Effector memory CD4-positive, alpha-beta T cell (primary cell): ENCODE measurements at places on chromosomes 12 and 14.

DNA sequence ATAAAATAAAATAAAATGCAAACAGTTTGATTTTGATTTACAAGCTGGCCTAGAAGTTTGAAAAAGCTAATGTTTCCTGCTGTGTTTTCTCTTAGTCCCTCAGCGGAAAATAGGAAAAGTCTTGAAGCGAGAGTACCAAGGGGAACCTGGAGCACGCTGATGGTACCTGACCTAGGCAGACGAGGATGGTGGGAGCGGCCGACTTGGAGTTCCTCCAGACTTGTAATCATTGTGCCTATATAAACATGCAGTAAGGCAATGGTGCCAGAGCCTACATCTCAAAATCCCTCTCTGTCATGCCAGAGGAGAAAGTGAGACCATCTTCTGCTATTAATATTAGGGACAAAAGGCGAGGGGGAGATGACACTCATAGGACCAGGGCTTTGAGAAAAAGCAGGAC, 371.7 kb downstream of the TMEM132D start:
- no peak for DNase-seq

GRCh38 chr14:64990939-64991338, 4.2 kb downstream of the FNTB start:
- no peak for DNase-seq

DNA sequence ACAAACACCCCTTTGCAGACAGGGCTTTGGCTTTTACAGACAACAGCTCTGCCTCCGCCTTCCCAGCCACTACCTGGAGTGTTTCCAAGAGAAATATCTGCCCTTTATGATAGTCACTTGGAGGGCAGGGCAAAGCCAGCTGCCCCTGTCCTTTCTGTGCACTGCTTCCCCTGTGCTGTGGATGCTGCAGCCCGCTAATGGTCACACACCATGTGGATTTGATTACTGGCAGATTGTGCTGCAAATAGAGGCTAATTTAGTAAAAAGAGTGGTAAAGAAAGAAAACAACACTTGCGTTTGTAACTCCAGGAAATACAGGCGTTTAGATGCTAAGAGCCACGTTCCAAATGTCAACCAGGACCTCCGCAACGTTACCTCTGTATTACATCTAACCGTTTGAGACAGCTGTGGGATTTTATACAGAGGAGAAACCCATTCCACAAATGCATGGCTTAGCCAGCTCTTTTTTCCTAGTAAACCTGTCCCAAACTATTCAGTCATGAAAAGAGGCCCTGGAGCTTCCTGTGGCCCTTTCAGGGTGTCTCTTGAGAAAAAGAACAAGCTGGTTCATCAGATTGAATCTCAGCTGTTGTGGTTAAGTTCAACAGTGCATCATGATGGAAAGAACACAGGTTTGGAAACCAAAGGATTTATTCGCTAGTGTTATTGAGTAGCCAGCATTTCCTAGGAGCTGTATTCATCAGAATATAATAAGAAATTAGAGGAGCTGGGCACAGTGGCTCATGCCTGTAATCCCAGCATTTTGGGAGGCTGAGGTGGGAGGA, 30.1 kb upstream of the PWP1 start:
- no peak for DNase-seq

GRCh38 chr12:2539938-2540337, 254.8 kb upstream of the FKBP4 start:
- DNase-seq: no peak

DNA sequence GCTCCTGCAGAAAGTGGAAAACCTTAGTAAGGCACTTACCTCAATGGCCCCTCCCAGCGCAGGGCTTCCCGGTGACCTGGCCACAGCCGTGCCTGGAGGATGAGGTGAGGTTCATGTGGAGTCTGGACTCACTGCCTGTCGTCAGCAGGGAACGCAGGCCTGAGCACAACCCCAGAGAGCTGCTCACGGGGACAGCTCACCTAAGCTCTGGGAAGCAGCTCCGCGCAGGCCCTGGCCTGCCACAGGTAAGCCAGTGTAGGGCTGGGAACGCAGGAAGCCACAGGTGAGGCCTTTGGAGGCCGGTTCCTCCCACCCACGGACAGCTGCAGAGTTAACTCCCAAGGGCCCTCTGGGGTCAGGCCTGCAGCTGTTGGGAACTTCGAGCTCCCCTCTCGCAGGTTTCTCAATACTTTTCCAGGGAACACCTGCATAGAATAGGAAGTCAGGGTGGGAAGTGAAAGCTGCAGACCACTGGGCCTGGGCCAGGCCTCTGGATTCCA, 32.7 kb downstream of the ANAPC7 start:
- no peak for DNase-seq

DNA sequence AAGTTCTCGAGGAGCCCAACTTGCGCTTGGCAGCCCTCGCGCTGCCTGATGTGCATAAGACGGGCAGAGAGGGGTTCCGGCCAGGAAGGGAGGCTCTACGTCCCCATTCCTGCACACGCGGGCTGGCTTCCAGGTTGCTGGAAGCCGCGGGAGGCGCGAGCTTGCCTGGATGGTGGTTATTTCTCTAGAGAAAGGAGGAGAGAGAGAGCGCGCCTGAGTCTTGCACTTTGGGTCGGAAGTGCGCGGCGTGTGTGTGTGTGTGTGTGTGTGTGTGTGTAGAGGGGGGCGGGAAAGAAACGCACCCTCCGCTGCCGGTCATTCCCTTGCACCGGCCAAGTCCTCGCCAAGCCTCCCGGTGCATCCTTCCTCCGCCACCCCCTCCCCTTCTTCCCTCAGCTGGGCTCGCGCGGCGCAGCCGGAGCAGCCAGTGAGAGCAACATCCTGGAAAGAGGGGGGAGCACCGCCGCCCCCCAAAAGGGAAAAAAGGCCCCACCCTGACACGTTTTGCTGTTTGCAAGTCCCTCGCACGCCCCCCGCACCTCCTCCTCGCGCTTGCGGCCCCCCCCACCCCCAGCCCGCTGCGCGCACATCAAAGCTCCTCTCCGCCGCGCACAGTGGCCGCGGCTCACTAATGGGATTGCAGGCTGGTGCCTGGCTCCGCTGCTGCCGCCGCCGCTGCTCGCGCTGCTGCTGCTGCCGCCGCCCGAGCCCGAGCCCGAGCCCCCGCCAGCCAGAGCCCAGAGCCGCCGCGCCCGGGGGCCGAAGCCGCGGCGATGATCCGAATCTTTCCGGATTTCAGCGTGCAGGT, 4.4 kb upstream of the NPAS3 start:
- DNase-seq: no peak

DNA sequence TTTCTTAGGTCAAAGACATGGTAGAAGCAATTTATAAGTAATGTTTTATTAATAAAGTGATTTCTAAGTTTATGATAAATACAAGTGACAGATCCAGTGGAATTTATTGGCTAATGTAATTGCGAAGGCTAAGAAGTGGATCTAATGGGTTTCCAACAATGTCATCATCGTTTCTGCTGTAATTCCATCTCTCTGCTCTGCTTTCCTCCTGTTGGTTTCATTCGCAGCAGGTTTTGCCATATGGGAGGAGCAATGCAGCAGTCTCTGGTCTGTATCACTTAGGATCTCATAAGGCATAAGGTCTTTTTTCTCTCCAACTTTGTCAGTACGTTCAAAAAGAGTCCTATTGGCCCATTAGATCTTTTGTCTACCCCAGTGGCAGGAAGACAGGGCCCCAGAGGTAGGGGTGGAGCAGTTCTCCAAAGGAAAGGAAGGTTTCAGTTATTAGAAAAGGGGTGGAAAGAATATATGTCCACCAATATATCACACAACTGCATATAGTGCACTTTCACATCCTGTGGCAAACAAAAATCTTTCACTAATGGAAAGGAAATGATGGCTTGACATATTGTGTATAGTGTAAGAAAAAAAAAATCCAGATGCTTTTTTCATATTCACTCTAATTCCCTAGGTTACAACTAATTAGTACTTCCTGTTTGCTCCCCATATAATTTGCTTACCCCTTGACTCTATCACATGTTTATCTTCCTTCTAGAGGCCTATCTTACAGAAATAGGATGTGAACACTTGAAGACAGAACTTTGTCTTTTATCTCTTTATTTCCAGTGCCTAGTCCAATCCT, 451.3 kb downstream of the ZFP36L1 start:
- no peak for DNase-seq

DNA sequence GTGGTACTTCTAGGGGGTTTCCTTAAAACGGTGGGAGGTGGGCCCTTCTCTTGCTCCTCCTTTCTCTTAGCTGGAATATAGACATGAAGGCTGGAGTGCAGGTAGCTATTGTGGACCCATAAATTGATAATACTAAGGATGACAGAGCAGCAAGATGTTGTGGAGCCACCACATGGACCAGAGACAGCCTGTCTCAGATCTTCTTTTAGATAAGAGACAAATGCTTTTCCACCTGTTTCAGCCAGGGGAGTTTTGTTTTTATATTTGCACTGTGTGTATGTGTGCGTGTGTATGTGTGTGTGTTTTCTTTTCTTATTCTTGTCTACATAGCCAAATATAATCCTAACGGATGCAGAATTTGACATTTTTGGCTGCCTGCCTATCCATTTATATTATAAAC, 62.9 kb upstream of the HIF1A start:
- no peak for DNase-seq

DNA sequence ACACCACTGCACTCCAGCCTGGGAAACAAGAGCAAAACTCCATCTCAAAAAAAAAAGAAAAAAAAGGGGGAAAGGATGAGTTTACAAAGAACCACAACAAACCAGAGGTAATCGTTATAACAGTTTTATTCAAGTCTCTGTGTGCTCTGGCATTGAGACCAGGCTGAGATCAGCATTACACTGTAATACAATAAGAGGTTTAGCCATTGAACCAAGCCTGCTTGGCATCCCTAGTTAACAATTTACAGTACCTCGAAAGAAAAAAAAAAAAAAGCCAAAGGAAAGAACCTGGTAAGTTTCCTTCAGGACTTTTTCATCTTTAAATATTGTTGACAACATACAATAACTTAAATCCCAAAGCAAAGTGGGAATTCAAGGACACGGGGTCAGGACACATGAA, 80.7 kb downstream of the TTC9 start:
- no peak for DNase-seq

DNA sequence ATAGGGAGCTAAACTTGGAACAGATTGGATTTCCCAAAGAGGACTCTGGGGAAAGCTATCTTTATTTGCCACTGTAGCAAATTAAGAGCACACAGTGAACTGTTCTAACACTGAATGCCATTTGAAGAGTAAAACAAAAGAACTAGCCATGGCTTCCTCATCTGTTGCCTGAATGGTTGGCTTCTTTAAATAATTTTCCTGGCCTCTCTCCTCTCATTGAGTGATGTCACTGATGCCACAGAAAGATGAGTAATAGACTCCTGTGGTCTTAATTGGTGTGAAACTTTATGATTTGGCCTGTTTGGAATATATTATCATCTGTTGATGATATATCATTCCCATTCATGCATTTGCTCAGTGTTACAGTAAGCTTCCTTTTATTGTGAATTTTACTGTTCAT, 42.5 kb downstream of the WDR20 start:
- DNase-seq: no peak

DNA sequence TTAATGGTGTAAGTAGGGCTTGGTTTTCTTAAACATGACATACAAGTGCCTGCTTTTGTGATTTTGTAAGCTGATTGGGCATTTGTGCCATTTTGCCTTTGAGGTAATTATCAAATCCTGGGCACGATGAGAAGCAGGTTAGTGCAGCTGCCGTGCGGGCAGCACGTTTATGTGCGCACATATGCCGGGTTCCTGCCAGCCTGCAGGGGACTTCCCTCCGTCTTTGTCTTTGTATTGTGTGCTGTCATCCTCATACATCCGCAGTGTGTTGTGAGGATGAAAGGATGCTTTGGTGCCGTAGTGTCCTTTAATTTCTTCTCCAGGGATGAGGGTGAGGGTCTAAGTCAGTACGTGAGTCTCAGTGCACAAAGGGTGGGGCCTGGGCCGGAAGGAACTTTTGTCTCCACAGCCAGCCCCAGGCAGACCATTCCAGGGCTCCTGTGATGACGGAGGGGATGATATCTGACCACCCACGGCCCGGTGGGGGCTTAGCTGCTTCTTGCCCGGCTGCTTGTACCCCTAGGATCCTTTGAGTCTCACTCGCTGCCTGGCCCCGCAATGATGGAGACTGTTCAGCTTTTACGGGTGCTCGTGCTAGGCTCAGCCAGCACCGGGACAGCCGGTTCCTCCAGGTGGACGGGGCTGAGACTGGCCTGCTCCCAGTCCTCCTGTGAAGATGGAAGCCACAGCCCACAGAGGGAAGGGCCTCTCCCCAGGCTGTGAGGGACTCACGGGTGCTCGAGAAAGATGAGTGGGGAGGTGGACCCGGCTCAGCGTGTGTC, 54.6 kb downstream of the ADGRD1 start:
- no peak for DNase-seq

DNA sequence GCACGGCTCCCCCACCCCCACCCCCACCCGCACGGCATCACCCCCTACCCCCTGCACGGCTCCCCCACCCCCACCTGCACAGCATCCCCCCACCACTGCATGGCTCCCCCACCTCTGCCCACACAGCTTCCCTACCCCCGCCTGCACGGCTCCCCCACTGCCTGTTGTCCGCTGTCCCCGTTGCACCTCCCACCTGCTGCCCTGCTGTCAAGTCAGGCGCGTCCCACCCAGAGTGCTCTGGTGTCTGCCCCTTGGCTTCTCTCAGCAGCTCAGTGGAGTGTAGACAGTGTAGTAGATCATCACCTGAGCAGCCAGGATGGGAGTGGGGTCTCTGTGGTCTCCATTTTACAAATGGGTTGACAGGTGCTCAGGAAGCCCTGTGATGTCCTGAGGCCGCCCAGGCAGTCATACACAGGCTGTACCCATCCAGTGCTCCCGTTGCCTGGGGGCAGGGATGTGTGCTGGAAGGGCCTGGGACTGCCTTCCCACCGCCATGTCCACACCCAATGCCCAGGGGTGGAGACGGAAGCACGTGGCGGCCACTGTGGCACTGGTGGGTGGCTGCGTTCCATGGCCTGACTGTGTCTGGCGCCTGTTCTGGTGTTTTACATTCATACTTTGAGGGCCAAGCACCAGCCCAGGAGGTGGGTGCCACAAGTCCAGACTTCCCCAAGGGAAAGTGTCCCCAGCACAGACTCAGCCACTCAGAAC, 32.5 kb downstream of the PACS2 start:
- no peak for DNase-seq

GRCh38 chr12:52587563-52587962, 13.7 kb downstream of the KRT72 start:
- no peak for DNase-seq

GRCh38 chr12:56633468-56634241, 3.5 kb upstream of the BAZ2A start:
- DNase-seq: no peak

DNA sequence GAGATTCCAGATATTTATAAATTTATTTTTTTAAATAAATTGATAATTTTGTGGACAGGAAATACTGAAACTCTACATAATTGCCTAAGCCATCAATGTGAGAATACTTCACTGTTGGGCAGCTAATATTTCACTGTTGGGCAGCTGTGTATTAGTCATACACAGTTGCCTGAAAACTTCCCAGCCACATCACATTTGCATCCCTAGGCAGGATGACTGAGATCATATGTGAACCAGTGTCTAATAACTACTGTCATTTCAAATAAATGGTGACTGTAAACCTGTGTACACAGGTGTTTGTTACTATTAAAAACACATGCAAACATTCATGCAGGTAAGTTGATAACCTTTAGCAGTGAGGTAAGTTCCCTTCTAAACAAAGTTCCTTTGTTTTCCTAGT, 43.9 kb downstream of the TMTC3 start:
- no peak for DNase-seq

- no peak for DNase-seq
Measured at GRCh38 chr12:94169966-94170689, 21.8 kb downstream of the PLXNC1 start.
